RPMI7951 (cell line): ENCODE measurements at places on chromosomes 16 and 17.

DNA sequence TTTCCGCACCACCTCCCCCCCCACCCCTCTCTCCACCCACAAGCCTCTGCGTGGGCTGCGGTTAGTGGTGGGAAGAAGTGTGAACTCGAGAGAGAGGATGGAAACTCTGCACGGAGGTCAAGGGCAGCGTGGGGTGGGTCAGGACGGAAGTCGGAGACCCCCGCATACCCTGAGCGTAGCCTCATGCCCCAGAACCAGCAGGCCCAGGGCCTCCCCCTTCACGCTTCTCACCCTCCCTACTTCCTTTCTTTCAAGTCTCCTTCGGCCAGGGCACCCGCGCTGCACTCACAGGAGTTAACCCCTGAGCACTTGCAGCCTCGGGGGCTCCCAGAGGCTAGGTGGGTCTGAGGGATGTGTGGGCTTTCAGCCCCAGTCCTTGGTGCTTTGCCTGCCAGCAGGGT is 9.2 kb downstream of the TBKBP1 start:
- no peak for DNase-seq

- peak; percentile 99 for DNase-seq
These were observed 28.8 kb downstream of the ABCC12 start for GRCh38 chr16:48126801-48127644.

GRCh38 chr16:58515125-58515870 is at the start of gene SETD6:
TSS of gene SETD6 (plus strand) at chr16:58515517. CDS start at chr16:58515538, 21 bp downstream.
- peak; percentile 86 for DNase-seq

GRCh38 chr16:19062706-19063105 is 4.7 kb upstream of the COQ7 start:
- DNase-seq: no peak

GRCh38 chr17:45116434-45117016 is 15.8 kb downstream of the PLCD3 start:
- no peak for DNase-seq

DNA sequence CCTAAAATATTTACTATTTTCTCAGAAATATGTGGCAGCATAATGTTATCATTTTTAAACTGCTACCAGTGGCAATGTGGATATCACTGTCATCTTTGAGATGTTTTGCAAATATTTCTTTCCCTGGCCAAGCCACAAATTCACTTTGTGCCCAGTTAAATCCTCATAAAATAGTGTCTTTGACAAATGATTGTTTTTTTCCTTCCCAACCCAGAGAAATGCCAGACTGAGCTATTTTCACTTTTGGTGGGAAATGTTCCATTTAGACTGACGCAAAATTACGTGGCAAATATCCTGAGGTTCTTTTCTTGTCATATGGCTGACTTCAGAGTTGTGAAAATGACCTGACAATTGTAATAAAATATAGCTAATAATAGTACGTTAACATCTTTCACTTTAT is 807.0 kb upstream of the SOX9 start:
- peak; percentile 36 for DNase-seq

DNA sequence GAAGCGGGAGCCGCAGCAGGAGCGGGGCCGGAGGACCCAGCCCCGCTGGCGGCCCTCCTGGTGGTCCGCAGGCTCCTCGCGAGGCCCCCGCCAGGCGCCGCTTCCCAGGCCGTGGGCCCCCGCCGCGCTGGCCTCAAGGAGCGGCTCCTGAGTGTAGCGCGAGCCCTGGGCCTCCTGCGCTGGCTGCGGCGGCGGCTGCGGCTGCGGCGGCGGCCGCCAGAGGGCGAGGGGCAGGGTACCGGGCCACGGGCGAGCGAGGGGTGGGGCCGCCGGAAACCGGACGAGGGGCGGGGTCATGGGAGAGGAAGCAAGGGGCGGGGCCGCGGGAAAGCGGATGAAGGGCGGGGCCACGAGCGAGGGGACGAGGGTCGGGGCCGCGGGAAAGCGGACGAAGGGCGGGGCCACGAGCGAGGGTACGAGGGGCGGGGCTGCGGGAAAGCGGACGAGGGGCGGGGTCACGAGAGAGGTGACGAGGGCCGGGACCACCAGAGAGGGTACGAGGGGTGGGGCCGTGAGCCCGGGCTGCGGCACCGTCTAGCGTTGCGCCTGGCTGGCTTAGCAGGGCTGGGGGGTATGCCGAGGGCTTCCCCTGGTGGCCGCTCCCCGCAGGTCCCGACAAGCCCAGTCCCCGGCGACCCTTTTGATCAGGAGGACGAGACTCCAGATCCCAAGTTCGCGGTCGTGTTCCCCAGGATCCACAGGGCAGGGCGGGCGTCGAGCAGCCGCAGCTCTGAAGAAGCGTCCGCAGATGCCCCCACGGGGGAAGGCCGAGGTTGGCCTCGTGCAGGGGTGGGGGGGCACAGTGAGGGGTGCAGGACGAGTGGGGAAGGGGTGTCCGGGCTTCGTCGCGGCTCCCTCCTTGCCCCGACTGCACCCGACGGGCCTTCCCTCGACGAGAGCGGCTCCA is 1.7 kb downstream of the MYO15B start:
- DNase-seq: peak; percentile 74

DNA sequence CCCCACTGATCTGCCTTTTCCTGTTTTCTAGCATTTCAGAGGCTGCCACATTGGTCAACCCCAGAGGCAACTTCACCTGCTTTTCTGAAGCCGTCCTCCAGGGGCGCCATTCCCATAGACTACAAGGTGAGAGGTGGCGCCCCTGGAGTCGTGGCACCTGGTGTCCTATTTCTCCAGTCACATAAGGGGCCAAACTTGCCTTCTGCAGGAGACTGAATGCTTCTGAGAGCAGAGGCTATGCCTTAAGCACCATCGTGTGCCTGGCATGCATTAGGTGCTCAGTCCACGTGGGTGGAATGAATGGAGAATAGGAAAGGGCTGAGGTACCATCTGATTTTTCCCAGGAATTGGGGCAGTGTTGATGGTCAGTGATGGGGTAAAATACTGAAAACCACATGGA is 164.8 kb downstream of the HAPSTR1 start:
- DNase-seq: peak; percentile 1

GRCh38 chr17:61395409-61395982 is 4.1 kb upstream of the TBX2 start:
- no peak for DNase-seq

DNA sequence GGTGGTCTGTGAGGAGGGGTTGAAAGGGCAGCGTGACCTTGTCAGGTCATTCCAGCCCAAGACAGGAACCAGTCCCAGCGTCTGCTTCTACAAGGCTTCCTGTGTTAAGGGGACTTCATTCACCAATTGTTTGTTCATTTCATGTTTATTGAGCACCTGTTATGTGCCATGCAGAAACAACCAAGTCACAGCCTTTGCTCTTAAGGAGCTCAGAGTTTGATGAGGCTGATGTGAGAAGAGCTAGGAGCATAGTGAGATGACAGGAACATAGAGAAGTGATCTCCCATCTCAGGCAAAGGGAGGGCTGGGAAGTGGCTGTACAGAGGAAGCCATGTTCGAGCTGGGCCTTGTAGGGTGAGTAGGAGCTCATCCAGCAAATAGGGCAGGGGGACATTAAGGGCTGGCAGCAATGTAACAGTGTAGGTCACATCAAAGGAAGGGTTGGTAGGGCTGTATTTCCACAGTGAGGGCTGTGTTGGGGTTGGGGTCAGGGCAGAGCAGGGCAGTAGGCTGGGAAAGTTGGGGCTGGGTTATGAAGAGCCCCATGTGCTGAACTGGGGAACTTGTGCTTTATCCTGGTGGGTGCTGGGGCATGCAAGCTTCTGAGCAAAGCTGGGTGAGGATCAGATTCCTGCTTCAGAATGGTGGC is 79.8 kb downstream of the ARHGAP23 start:
- no peak for DNase-seq

DNA sequence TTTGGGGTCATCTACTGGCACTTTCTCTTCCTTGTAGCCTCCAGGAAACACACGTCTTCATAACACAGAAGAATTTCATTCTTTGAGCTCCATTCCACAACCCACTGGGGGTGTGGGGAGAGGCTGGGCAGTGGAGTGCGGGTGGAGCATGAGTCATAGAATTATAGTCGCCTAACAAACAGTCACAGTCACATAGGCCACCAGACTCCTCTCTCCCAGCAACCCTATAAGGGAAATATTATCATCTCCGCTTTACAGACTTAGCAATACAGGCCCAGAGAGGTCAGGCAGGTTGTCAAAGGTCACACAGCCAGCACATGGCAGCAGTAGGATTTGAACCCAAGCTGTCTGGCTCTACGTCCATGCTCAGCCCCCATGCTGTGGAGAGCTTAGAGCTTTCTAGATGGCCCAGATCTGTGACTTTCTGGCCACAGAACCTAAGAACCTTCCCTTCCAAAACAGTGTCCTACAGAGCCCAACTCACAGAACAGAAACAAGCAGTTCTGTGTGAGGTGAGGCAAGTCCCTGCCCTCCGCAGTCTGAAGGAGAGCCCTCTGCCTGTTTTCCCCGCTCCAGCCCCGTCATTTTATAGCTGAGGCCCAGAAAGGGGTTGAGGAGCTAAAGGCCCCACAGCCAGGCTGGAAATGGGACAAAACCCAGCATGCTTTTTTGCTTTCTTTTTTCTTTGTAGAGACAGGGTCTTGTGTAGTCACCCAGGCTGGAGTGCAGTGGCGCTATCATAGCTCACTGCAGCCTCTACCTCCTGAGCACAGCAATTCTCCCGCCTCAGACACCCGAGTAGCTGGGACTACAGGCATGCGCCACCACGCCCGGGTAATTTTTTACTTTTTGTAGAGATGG is 10.7 kb upstream of the LITAF start:
- peak; percentile 35 for DNase-seq

- DNase-seq: no peak
These were observed 167.2 kb downstream of the C16orf78 start for GRCh38 chr16:49540836-49541235.
